ENCODE measurements at places on chromosomes 16 and 17.

GRCh38 chr16:83771306-83771942 lies 36.4 kb upstream of the HSBP1 start:
- no peak for DNase-seq

- no peak for DNase-seq
Observed at GRCh38 chr16:31177136-31177535, 2.8 kb upstream of the FUS start.

DNA sequence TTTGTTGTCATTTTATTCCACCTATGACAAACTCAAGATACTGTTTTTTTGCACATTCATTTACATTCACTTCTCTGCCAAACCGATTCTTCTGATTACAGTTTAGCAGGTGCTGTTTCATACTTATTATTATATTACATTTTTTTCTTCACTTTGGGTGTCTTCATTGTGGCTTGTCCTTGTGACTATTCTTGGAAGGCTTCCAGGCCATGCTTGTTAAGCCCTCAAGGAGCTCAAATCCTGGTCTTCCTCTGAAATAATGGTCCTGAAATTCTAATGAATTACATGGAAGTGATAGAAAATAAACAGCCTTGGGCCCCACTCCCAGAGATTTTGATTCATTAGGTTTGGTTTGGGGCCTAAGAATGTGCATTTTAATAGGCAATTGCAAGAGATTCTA lies 1.4 kb downstream of the KRTAP2-4 start:
- no peak for DNase-seq

GRCh38 chr17:15943971-15944758 lies 765 bp upstream of the ADORA2B start:
- no peak for DNase-seq

GRCh38 chr16:10612649-10613179 lies 32.3 kb upstream of the EMP2 start:
- DNase-seq = no peak

GRCh38 chr16:57544124-57544653 lies 1.7 kb downstream of the ADGRG5 start:
- DNase-seq = no peak

- DNase-seq = no peak
Observed at GRCh38 chr17:4530799-4531730, 24.1 kb downstream of the MYBBP1A start.

- no peak for DNase-seq
Observed at GRCh38 chr17:34720760-34721159, 141.4 kb downstream of the TMEM132E start.

- no peak for DNase-seq
Observed at GRCh38 chr17:11331547-11332513, 90.8 kb downstream of the SHISA6 start.

- DNase-seq = no peak
Observed at GRCh38 chr17:28147017-28147416, 104.5 kb downstream of the NLK start.

DNA sequence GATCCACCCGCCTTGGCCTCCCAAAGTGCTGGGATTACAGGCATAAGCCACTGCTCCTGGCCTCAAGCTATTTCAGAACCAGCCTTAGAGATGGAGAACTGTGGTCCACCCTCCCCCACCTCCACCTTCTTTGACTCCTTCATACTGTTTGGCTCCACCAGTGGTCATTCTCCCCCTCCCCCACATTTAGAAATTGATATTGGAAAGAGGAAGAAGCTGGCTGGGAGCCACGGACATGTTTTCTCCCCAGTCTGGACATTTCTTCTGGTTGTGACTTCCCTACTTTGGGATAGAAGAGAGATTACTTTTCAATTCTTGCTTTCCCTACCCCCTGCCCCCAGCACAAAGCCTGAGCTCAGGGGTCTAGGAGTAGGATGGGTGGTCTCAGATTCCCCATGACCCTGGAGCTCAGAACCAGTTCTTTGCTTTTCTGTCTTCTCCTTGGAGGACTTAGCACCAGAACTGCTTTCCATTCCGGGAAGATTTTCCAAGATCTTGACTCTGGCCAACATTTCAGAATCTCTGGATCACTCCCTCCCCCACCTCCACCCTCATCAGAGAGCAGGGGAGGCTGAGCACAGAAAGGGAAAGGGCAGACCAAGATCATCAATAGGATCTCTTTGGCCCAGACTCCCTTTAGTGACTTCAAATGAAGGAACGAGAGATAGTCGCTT lies 16.3 kb downstream of the CAVIN1 start:
- DNase-seq = no peak

DNA sequence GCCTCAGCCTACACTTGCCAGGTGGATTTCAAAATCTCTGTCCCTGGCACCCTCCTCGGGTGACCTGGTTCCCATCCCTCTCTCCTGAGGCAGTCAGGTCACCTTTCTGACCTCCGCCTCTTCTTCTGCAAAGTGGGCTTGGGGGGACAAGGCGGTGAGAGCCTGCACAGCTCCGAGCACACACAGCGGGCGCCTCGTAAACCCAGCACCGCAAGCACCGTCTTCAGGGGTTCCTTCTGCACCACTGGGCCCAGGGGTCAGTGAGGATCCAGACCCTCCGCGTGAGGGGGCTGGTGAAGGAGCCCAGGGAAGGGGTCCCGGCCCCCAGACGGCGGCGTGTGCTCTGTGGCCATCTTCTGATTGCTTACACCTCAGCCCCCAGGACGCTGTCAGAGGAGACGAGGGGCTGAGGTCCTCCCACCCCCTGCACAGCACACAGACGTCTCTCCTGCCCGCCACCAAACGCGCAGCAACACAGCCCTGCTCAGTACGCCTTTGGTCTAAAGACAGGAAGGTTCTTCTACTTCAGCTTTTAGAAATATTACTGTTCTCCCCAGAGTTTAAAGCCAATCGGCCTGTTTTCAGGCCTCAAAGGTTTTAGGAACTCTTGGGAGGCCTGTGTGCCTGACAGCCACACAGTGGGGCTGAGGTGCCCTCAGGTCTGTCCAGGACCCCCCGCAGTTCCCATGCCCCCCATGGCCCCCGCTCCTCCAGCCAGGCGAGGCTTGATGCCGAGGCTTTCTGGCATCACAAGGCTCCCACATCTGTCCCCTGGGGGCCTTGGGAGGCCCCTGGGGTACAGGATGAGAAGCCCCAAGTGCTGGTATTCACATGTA lies 2.7 kb downstream of the CBFA2T3 start:
- DNase-seq = no peak

DNA sequence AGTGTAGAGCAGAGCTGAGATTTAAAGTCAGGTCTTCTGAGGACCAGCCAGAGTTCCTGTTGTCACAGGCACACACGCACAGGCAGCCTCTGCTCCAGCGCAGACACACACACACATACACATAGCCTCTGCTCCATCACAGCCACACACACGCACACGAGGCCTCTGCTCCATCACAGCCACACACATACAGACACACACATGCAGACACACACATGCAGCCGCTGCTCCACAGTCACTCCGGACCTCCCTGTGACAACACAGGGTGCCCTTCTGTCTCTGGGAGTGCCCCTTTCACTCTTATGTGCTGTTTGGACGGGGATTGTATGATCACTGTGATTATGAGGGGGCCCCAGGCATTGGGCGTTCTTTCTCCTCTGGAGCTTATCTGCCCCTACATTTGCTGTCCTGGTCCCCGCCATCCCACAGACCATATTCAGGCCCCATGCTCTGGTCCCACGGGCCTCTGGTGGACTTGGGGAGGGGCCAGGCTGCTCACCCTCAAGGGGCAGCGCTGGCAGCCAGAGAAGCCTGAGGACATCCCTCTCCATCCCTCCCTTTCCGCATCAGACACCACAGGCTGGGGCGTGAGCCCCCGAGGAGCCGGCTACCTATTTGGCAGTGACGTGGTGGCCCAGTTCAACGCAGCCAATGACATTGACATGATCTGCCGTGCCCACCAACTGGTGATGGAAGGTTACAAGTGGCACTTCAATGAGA lies 7.5 kb downstream of the TBX6 start:
- DNase-seq = no peak

- no peak for DNase-seq
Observed at GRCh38 chr16:50743581-50744225, 1.8 kb downstream of the CYLD start.

- DNase-seq = no peak
Observed at GRCh38 chr16:13519871-13520270, 400.1 kb upstream of the ERCC4 start.

- no peak for DNase-seq
Observed at GRCh38 chr16:55326261-55327092, 2.5 kb downstream of the IRX6 start.

- DNase-seq = no peak
Observed at GRCh38 chr17:32684087-32684958, 192.6 kb downstream of the MYO1D start.

DNA sequence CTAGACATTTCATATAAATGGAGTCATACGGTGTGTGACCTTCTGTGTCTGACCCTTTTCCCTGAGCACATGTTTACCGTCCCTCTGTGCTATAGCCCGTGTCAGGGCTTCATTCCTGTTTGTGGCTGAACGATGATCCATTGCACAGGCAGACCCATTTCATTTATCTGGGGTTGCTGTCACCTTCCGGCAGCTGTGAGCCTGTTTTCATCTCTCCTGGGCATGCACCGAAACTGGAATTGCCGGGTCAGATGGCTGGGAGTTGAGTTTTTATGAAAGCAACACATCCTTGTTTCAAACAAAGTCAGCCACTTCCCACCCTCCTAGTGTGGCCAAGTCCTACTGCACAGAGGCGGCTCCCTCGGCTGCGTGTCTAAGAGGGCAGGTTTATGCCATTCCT lies 25.5 kb downstream of the BAIAP2 start:
- no peak for DNase-seq

DNA sequence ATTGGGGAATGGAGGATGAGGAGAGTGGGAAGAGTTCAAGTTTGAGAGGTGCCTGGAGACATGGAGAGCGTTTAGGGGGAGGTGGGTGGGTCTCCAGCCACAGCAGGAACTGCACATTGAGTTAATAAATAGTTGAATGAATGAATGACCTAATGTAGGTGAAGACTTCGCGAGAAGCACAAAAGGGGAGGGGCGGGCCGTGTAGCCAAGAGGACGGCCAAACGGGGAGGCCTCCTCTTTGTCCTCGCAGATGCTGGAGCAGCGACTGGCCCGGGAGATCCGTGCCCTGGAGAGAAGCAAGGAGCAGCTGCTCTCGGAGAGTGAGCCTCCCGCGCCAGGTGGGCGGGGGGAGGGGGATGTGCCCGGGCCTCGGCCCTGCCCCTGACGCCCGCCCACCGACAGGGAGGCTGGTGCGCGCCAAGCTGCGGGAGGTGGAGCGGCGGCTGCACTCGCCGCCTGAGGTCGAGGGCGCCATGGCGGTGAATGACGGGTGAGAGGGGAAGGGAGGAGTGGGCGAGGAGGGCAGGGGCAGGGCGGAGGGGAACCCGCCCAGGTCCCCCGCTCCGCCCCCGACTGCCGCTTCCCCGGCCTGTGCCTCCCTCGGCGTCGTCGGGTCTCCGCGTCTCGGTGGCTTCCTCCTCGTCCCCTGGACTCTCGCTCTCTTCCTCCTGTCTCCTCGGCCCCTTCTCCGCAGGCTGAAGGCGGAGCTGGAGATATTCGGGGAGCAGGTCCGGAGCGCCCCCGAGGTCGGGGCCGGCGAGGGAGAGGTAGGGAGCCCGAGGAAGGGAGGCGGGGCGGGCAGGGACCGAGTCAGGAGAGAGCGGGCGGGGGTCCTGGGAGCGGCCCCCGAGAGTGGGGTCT lies 12.9 kb downstream of the SYCE1L start:
- peak; percentile 70 for DNase-seq

- DNase-seq = no peak
Observed at GRCh38 chr16:3086596-3087242, 12.4 kb downstream of the ZSCAN10 start.

GRCh38 chr16:69942099-69942491 lies 9.0 kb upstream of the CLEC18A start:
- no peak for DNase-seq
